ENCODE measurements at places on chromosomes 11 and 22.

GRCh38 chr22:37410174-37411055, 16.9 kb downstream of the ELFN2 start:
- DNase-seq: no peak

GRCh38 chr11:112968941-112969713, 7.9 kb downstream of the NCAM1 start:
- no peak for DNase-seq

DNA sequence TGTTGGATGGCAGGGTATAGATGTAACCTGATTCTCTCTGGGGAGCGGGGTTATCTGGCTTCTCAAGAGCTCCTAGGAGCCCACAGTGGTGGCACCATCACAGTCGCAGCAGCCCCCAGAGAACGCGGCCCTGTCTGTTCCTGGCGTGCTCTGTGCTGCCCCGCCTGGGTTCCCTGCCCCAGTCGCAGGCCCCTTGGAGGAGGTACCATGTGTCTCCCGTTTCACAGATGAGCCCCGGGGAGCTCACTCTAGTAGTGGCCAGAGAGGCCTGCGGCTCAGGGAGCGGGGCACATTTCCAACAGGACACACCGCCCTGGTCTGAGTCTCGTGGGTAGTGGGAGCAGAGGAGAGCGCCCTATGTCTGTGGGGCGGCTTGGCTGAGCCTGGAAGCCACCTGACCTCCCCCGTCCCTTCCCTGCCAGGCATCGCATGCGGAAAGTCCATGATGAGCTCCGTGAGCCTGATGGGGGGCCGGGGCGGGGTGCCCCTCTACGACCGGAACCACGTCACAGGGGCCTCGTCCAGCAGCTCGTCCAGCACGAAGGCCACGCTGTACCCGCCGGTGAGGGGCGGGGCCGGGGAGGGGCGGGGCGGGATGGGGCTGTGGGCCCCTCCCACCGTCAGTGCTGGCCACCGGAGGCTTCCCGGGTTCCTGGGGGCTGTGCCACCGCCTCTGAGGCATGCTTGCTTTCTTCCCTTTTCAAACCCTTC, 21.0 kb upstream of the PPP6R3 start:
- DNase-seq: no peak

DNA sequence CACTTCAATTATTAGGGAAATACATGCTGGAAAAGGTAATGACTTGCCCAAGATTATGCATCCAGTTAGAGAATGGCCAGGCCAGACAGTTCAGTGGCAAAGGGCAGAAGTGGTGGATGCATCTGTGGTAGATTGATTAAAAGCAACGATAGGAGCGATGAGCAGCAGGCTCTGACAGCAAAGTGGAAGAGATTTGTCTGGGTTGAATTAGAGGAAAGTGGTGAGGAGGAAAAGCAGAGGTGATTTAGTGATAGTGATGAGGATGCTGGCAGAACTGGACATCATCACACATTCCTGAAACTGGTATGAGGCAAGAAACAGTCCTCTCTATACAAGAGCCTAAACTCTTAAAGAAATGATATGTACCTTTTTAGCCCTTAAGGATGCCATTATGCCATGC, 12.5 kb downstream of the HSD17B12 start:
- DNase-seq: no peak

- DNase-seq: no peak
Measured at GRCh38 chr11:64291752-64292459, 804 bp downstream of the KCNK4 start.

DNA sequence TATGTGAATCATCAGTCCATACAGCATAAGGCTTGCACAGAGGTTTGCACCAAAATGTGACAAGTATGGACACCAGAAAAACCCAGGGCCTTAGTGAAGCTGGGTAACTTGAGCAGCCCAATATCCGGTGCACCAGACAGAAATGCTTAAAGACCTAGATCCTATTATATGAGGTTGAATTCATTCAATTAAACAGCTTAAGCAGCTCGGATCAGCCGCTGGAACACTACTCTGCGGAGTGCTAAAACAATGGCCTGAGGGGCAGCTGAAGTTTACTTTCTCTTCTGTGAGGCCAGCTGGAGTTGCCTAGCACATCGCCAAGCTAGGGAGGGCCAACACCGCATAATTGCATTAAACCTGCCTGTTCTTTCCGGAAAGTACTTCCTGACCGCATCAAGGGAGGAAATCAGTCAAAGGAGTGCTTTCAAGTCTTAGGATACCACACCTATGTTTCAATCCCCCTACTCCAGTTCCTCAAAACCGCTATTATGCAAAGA, 17.0 kb upstream of the FAM181B start:
- DNase-seq: no peak

DNA sequence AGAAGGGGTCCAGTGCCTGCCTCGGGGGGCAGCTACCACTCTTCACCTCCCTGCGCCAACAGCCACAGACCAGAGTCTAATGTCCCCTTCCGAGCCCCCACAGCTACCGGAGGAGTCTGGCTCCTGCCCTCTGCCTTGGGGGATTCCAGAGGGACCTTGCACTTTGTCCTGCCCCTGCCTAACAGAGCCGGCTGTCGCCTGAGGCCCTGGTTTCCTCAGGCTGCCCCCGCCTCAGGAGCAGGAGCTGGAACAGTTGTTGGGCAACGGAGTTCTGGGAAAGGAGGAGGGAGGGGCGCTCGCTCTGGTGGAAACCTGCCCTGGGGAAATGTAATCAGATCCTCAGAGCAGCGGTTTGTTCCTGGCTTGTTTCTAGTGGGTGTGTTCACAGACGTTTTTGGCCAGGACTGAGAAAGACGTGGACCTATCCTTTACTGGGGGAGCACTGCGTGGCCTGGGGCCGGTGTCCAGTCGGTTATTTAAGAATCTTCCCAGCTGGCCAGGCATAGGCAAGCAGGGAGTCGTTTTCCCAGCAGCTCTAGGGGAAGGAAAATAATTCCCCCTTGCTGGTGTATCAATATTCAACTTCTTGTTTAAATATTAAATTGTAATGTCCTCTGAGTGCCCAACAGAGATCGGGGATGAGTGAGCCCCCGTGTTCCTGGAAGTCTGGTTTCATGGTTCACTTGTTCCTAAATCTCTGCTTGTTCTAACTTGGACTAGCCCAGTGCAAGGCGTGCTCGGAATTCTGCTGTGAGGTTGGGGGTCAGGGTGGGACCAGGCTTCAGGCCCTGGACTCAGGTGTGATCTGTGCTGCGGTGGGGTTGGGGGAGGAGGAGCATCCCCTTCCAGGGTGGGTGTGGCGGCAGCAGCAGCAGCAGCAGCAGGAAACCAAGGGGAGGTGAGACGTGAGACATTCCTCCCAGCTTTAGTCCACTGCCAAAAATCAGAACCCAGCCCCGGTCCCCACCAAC, 32.1 kb downstream of the A4GALT start:
- DNase-seq: no peak

GRCh38 chr22:49845666-49846459, 7.8 kb upstream of the ZBED4 start:
- DNase-seq: no peak

DNA sequence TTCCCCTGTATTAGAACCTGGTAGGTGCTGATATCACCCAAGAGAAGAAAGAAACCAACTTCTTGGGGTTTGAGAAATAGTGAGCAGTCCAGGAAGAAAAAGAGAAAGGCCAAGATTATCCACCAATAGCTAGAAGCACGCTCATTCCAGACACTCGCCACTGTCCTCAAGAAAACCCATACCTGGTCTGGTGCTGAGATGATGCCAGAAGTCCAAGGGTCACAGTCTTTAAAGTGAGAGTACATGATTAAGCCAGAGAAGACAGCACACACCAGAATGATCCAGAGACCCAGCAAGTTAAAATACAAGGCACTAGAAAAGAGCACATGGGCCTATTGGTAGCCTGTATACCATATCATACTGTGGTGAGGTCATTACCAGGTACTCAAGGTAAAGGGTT, 23.6 kb downstream of the SLC5A12 start:
- DNase-seq: no peak

- no peak for DNase-seq
Measured at GRCh38 chr22:20533095-20533878, 25.9 kb downstream of the MED15 start.

DNA sequence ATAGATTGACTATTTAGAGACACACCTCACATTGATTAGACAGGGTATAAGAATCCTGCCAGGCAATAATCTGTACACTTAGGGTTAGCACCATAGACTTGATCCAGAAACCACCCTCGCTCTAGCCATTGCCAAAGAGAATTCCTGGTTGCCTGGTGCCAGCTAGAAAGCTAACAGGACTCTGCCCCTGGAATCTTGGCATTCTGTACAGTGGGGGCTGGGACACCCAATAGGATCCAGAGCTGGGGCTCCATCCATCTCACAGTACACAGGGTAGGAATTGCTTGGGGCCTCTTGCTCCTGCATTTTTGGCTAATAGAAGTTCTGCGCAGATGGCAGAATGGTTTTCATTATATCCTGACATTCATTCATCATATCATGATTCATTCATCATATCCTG, 3.0 kb upstream of the APLNR start:
- DNase-seq: no peak

DNA sequence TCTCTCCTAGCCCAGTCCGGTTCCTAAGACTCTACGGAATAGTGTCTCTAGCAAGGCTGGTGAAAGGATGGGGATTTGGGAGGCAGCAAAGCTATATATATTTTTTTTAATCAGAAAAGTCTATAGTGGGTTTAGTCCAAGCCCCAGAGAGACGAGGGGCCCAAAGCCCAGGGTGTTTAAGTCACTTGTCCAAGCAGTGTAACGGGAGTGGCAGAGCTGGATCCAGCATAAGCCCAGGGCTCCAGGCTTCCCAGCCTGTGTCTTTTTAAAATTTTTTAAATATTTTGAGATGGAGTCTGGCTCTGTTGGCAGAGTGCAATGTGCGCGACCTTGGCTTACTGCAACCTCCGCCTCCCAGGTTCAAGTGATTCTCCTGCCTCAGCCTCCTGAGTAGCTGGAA, 6.8 kb downstream of the GRIK4 start:
- DNase-seq: no peak

DNA sequence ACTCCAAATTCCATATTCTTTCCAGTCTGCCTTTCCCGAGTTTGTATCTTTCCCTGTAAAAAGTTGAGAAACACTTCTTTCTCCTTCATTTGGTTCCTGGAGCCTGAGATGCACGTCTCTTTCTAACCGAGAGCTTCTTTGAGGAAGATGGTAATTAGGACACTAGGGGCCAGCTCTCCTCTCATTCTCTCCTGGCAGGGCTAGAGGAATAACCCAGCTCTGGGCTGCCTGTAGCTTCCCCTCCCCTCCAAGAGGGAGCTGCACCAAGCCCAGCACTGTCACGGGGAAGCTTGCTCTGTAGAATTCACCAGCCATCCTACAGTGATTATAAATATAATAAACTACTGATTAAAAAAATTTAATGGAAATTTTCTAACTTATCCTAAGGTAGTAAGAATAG, 26.9 kb downstream of the UBASH3B start:
- DNase-seq: no peak

DNA sequence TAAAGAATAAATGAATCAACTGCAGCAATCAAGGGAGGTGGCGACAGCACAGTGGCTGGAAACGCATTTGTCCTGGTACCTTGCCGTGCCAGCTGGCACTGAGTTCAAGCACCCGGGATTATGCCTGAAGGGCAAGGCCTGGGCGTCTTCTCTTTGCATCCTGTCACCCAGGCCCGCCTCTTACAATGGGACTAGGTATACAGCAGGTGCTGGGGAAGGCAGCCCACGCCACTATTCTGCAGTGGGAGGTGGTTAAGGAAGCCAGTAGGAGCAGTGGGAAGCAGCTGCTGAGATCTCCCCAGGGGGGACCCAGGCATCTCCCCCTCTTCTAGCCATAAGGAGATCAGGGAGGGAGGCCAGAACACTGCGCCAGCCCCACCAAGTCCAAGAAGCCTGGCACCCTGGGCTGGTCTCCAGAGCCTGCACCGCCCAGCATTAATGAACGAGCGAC, 15.3 kb upstream of the BAIAP2L2 start:
- DNase-seq: no peak

DNA sequence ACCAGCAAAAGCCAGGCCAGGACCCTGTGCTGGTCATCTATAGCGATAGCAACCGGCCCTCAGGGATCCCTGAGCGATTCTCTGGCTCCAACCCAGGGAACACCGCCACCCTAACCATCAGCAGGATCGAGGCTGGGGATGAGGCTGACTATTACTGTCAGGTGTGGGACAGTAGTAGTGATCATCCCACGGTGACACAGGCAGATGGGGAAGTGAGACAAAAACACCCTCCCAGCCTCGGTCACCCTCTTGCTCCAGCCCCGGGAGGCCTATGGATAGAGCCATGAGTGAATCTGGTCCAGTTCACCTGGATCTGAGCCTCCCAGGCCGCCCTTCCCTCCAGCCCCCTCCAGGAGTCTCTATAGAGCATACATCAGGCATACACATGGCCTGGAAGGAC, 115.2 kb upstream of the IGLL5 start:
- DNase-seq: no peak

DNA sequence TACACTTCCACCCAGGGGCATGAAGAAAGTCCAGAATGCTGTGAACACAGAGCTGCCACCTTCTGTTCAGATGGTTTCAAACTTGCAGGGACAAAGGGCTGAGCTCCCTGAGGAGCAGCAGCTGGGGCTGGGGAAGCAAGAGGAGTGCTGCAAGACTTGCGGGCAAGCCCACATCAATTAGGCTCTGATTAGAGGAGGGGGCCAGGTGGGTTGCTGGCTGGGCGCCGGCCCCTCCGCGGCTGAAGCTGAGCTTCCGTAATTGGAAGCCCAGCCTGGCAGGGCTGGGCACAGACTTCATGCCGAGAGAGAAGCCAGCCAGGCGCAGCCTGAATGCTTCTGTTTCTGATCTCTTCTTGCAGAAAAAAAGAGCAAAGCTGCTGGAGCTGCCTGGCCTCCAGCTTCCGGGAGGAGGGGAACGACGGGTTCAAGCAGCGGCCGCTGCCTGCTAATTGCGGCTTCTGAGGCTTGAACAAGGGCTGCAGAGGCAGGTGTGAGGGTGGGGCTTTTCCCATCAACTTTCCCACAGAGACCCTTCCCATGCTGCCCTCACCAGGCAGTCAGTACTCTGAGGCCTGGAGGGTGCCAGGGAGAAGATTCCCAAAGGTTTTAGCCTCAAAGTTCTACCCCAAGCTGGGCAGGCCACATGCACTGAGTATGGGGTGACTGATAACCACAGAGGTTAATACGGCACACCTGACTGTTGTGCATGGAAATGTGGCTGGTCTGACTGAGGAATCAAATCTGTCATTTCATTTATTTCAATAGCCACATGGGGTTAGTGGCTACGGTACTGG, 91.1 kb upstream of the LMO1 start:
- DNase-seq: no peak

DNA sequence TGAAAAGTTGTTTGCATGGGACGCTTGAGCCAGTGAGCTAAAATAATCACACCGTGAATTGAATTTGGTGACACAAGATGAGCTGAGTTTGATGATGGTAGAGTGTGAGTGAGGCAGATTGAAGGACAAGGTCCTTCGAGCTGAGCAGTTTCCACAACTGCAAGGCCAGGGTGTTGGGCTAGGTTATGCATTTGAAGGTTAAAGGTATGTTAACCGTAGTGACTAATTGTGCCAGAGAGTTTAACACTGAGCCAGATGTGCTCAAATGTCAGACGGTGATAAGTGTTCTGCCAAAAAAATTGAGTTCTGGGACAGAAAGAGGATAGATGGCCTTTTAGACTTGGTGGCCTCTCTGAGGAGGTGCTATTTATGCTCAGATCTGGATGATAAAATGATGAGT, 89.5 kb downstream of the FAM83F start:
- DNase-seq: no peak

GRCh38 chr11:64572143-64572542, 18.9 kb upstream of the SLC22A12 start:
- no peak for DNase-seq

Data from activated T-cell treated with anti-CD3 and anti-CD28 coated beads for 4 hours (primary cell).